ENCODE measurements at places on chromosomes 1 and 21. TPM values are rescaled to one million over a fixed set of nuclear protein-coding genes. Genes with fewer than 3 reads are reported as not detected.

DNA sequence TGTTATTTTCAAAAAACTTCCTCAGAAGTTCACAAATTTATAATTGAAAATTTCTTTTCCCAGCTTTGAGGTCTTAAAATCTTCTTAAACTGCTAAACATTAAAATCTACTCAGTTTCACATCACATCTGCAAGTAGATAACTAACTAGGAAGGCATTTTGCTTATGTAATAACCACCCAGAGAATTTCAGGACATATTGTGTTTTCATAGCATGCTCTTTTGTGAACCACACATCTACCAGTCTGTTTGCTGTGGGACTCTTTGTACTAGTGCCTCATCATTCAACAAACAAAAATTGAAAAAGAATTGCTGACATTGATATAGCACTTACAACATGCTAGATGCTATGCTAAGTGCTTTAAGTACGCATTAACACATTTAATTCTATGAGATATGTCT, 31.6 kb upstream of the C1orf146 start:
- DNase-seq, result no peak

DNA sequence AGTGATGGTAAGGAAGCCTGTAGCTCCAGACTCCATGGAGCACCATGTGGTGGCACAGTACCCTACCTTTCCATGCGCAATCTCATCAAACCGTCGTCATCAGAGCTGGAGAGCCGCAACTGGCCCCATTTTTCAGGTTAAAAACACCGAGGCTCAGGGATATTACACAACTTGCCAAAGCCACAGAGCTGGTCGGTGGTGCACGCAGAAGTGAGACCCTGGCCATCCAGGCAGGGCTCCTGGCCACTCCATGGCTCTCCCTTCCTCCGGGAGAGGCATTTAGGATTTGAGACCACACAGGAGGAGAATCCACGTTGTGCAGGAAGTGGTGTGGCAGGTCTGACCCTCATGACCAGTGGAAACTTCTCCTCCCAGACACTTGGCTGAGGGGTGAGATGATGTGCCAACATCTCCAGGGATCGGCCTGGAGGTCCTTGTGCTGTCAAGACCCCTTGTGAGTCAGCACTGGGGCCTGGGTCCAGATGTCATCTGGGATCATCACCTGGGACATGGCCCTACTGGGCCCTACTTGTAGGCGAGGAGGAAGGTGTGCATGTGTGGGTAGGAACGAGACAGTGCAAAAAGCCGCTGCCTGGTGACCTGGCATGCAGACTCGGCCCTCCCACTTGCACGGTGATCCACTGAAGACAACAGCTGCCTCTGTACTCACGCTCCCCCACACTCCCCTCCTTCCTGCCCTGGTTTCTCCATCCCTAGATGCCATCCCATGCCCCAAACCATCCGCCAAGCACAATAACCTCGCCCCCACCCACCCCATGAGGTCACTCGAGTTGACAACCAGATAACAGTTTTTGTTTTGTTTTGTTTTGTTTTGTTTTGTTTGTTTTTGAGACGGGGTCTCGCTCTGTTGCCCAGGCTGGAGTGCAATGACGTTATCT, 10.4 kb downstream of the TFF3 start:
- no peak for DNase-seq

- DNase-seq, result peak; percentile 39
Observed at GRCh38 chr1:50873458-50874187, 86.4 kb downstream of the FAF1 start.

Gene TSPEAR
- 1.6 TPM for total RNA-seq

Gene COL8A2
- total RNA-seq, result 4.2 TPM

Gene STXBP3
- total RNA-seq, result 27.7 TPM
